ENCODE measurements at places on chromosomes 7 and 10.
A peak's percentile ranks its signal among the peaks of the same experiment; 100 is the strongest.

DNA sequence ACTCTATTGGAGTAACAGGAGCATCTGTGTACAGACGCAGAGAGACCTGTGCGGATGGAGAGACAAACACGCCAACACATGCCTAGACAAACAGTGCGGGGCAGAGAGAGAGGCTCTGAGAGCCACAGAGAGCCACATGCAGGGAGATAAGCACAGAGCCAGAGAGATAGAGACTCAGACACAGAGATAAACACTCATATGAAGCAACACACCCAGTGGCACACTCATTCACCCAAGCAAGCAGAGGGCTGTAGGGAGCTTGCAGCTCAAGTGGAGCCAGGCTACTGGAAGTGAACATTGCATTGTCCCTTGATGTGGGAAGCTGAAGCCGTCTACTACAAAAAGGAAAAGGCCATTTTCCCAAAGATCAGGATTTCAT is 46.6 kb upstream of the PODXL start:
- no peak for DNase-seq

DNA sequence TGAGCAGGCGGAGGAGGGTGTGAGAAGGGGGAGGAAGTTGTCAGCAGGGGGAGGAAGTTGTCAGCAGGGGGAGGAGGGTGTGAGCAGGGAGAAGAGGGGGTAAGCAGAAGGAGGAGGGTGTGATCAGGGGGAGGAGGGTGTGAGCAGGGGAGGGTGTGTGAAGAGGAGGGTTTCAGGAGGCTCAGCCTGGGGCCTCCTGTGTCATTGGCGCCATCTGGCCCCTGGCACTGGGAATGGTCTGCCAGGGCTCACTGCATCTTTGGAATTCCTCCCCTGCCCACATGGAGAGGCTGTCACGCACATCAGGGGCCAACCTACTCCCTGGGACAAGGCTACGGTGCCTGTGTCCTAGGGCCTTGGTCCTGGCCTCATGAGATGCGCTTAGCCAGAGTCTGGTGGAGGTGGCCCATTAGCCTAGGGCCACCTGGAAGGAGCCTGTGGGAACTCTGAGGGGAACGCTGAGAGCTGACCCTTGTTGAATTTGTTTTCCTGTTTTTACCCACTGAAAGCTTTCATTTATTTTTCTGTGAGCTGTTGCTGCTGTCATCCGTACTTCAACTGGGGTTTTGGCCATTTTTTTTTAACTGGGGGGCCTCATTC is 18.0 kb downstream of the CAMK2B start:
- no peak for DNase-seq

DNA sequence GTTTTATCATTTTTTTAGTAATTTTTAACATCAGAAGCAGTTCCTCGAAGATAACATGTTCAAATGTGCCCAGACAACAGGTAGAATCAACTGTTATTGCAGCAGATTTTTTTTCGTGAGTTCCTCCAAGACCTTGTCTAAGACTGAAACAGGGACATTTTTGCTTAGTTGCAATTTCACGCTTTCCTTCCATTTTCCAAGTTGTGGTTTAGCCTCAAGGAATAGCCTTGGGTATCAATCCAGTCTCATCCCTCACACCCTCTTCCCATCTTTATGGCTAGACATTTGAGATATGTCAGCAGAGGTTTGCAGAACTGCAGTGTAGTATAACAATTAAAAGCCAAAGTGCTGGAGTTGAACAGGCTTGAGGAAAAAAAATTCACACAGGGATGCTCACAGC is 152.5 kb downstream of the SORCS1 start:
- DNase-seq: no peak

- no peak for DNase-seq
These were observed 25.4 kb downstream of the TTYH3 start for GRCh38 chr7:2657208-2657607.

DNA sequence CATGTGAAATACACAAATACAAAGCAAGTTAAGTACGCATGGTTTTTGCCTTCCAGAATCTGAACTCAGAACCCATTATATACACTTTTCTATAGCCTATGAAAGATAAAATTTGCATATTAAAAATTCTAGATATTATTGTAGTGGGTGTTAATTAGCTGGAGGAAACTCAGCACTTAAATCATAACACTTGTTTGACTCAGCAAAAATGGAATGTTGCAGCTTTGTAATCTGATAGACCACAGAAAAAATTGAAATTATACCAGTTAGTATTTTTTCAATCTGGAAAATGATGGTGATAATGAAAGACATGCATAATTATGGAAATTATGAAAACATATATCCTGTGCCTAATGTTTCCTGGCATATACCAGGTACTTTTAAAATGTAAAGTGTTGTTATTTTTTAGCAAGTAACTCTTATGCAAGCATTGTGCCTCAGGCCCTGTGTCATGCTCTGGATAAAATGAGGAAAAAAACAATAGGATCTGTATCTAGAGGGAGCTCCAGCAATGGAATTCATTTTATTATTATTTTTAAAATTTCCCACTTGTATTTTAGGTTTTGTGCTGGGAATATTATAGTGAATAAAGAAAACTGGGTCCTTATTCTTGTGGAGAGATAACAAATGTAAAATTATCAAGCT is 490.4 kb upstream of the SEMA3A start:
- no peak for DNase-seq

DNA sequence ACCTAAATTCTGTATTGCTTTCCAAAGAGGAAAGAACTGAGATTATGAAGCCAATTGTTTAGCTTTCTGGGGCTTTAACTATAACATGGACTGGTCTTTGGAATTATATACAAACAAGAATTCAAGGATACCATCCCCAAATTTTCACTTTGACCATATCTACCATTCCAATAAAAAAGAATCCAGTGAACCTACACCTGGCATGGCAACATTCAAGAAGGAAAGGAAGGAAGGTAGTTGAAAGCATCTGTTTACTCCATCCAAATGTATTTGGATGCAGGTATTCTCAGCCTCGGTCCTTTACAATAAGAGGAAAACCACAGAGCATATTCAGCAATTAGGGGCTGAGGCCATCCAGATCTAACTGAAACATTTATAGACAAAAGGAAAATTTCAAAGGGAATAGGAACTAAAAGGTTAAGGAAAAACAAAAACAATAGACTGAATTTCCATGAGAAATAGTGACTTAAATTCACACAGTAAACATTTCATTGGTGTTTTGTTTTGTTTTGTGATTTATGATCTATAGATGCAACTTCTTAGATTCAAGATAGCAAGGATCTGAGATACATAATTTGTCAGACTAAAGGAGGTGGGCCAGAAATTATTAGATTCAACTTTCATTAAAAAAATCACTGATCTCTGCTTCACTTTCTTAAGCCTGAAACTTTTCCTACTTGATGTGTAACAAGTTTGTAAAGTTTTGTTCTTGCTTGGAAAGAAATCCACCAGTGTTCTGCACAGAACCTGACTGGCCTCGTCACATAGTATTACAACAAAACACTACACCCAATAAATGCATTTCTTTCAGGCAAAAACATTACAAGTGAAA is 12.7 kb downstream of the SKIDA1 start:
- DNase-seq: no peak

GRCh38 chr7:105012503-105013220 is 1.3 kb upstream of the KMT2E start:
- DNase-seq: peak; percentile 98

GRCh38 chr10:33791272-33791660 is 456.8 kb upstream of the NRP1 start:
- DNase-seq: no peak

DNA sequence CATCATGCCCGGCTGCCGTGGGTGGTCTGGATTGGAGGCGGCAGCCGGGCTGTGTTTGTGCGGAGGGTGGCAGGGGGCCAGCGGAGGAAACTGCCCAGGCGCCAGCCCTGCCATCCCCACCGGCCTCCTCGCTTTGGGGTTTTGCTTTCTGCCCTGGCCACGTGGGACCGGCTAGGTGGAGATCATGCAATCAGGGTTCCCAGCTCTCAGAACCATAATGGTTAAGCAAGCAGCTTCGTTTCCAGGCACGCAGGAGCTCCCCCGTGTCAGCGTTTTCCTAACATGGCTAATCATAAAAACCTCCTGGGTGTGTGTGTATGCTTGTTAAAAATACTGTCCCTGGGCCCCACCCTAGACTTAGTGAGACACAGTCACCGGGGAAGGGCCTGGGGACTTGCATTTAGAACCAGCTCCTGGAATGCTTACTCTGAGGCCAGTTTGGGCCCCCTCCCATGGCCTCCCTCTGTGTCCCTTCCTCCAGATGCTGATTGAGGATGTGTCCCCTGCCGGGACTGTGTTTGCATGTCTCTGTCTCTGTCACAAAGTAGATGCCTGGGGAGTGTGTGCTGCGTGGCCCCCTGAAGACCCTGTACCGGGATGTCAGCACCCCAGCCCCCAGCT is 119.3 kb downstream of the CUX1 start:
- DNase-seq: peak; percentile 28

DNA sequence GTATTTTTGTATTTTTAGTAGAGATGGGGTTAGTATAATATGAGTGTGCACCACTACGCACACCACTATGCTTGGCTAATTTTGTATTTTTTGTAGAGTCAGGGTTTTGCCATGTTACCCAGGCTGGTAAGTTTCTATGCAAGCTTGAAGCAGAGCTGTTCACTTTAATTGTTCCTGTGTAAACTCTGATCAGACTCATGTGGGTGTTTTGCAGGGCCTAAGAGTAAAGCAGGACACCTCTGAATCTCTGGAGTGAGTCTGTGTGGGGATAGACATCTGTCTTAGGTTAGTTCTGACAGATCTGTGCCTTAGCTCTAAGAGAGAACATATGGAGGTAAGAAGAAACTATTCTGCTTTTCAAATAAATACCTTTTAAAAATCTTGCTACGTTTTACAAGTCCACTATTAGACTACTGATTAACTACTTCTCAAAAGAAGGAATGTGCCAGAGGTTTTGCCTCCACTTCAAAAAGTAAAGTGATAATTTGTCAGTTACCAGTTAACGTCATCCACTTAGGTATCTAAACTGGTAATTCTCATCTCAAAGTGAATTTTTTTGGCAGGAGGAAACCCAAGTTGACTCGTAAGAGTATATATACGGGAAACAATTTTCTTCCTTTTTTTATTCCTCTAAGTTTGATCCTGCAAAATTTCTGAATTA is 1.1 kb downstream of the COL17A1 start:
- no peak for DNase-seq

DNA sequence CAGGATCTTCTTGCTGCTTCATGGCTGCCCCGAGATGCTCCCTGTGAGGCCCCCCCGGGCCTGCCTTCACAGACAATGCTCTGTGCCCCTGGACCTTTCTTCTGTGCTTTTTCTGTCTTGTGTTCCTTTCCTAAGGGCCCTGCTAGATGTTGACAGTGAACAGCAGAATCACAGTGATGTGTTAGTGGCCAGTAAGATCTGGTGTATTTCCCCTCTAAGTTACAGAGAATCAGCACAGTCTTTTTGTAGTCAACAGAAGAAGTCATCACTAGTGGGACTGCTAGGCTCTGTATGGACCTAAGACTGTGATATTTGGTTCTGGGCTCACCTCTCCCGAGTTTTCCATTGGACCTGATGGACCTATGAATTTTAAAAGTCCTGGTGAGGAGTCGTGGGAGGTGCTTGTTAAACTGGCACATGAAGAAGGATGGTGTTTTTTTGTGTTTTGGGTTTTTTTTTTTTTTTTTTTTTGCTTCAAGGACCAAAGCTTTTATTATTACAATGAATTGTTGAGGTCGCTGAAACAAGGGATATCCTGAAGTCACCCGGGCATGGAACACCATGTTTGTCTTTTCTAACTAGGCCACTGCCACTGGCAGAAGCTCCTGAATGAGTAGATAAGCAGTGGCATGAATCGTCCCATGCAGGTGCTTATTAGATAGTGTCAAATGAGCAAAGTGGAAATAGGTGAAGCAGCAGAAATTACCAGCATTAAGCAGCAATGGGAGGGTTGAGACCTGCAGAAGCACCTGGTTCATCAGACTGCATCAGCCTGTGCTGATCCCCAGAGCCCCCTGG is 194.8 kb downstream of the CELF2 start:
- DNase-seq: no peak

- no peak for DNase-seq
These were observed at the start of gene RAPGEF5 for GRCh38 chr7:22356701-22357310. Gene RAPGEF5 (minus strand): TSS chr7:22357154. CDS start chr7:22357060, 94 bp downstream.

GRCh38 chr10:122647383-122647968 is 52.2 kb downstream of the C10orf120 start:
- DNase-seq: no peak

DNA sequence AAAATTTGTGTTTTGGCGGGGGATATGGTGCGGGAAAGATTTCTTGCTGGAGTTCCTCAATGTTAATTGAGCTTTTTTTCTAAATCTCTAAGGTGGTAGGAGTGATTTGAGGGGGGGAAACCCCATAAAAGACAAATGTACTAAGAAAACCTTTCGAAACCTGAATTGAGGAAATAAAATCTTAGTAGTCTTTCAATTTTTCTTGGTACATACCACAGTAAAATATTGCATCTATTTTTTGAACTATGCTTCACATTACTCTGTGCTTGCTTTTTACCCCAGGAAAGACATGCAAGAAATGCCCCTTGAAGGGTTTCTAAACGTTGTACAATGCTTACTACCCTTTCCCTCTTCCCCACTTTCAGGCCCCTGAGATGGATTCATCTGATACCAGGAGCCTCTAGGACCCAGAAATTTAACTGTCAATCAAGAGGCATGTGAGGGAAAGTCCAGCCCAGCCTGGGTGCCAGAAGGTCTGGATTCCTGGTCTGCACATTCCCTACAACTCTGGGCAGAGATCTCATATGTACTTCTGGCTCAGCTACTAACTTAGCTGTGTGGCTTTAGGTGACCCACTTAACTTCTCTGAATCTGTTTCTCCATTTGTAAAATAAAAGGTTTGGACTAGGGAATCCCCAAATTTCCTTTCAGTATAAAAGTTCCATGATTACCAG is 5.8 kb upstream of the PDCD4 start:
- no peak for DNase-seq

GRCh38 chr7:24227068-24227467 is 56.9 kb upstream of the NPY start:
- DNase-seq: no peak

DNA sequence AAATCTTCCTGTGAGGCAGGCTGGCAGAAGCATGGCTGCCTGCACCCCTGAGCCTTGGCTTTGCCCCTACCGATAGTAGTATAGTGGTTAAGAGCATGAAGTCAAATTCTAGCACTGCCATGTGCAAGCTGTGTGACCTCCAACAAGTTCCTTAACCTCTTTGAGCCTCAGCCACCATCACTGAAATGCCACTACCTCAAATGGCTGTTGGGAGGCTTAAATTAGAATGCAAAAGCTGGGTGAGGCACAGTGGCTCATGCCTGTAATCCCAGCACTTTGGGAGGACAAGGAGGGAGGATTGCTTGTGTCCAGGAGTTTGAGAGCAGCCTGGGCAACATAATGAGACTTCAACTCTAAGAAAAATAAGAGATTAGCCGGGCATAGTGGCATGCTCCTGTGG is 8.4 kb downstream of the SFRP5 start:
- no peak for DNase-seq

- no peak for DNase-seq
These were observed 250.0 kb upstream of the HGF start for GRCh38 chr7:82019551-82020475.

GRCh38 chr7:53110425-53110824 is 75.0 kb downstream of the POM121L12 start:
- DNase-seq: no peak

DNA sequence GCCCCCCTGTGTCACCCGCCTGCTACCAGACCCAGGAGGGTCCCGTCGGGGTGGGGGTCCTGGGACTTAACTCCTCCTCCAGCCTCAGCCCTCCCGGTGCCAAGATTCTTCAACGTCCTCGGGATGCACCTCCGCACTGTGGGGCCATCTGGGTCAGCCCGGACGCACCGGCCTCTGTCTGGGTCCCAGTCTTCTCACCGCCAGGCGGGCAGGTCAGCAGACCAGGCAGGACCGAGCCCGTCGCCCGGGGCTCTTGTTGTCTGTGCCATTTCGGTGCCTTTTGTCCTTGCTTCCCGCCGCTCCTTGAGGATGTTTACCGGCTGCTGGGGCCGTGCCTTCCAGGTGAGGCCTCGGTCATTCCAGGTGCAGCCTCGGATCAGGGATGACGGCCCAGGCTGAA is 32.1 kb upstream of the PSMG3 start:
- DNase-seq: no peak

All from thoracic aorta (tissue), 2 donors.